T-helper 2 cell treated with Interferon-gamma antibody and Interleukin-4, amounts not matched to agents 100 ng/mL and 5 ng/mL, for 36 hours (primary cell): ENCODE measurements at places on chromosomes 3 and 15. TPM values are rescaled to one million over a fixed set of nuclear protein-coding genes. Genes with fewer than 3 reads are reported as not detected.

Gene SLC25A36
- total RNA-seq: 35.2 and 36.1 TPM in 2 replicates

Gene SLC38A3
- total RNA-seq: not detected in 2 replicates

Gene DNAJC19
- total RNA-seq: 39.3 and 45.0 TPM in 2 replicates

Gene PIF1
- 35.8 and 36.7 TPM in 2 replicates for total RNA-seq

Gene NPAP1
- not detected in 2 replicates for total RNA-seq

Gene MBNL1
- 367 and 396 TPM in 2 replicates for total RNA-seq

Gene COPS2
- total RNA-seq: 65.6 and 67.1 TPM in 2 replicates

Gene TTLL3
- total RNA-seq: 66.6 and 71.2 TPM in 2 replicates

Gene DHFR2
- 8.9 and 10.7 TPM in 2 replicates for total RNA-seq

Gene GRIP2
- total RNA-seq: not detected in 2 replicates

Gene COPG1
- total RNA-seq: 179 and 191 TPM in 2 replicates

Gene C3orf85
- not detected in 2 replicates for total RNA-seq

Gene SCAMP5
- total RNA-seq: 0.80 and 0.86 TPM in 2 replicates

Gene MYZAP
- 0.14 and 0.27 TPM in 2 replicates for total RNA-seq

Gene RASGRP1
- 115 and 116 TPM in 2 replicates for total RNA-seq

Gene CSPG4
- total RNA-seq: not detected in 2 replicates

Gene SLC15A2
- 10.8 and 11.3 TPM in 2 replicates for total RNA-seq

Gene TRAT1
- 99.2 and 102 TPM in 2 replicates for total RNA-seq

Gene ADGRG7
- not detected in 2 replicates for total RNA-seq

Gene GCNT3
- not detected in 2 replicates for total RNA-seq

Gene GP5
- 1.0 and 1.1 TPM in 2 replicates for total RNA-seq

Gene OR5H1
- total RNA-seq: not detected in 2 replicates

Gene CLDN18
- not detected in 2 replicates for total RNA-seq

Gene RSL24D1
- total RNA-seq: 64.3 and 66.2 TPM in 2 replicates

Gene SLCO2A1
- total RNA-seq: not detected in 2 replicates

Gene RHOV
- total RNA-seq: 0.09 and 0.11 TPM in 2 replicates

Gene CLASP2
- 53.6 and 54.3 TPM in 2 replicates for total RNA-seq

Gene IQCF5
- total RNA-seq: not detected in 2 replicates

Gene TGM4
- total RNA-seq: not detected in 2 replicates

Gene GPR149
- not detected in 2 replicates for total RNA-seq

Gene TMC3
- not detected in 2 replicates for total RNA-seq

Gene CFAP44
- 4.4 and 4.8 TPM in 2 replicates for total RNA-seq

Gene GOLGA8Q
- total RNA-seq: 3.0 and 8.8 TPM in 2 replicates

Gene CCR9
- total RNA-seq: not detected in 2 replicates

Gene CNBP
- total RNA-seq: 328 and 338 TPM in 2 replicates

Gene CCNB2
- total RNA-seq: 70.5 and 75.7 TPM in 2 replicates

Gene GOLGA6L10
- total RNA-seq: 0.32 and 0.84 TPM in 2 replicates

Gene ITIH1
- total RNA-seq: not detected in 2 replicates

Gene ATP2B2
- not detected in 2 replicates for total RNA-seq

Gene TNNC1
- 0.23 and 0.27 TPM in 2 replicates for total RNA-seq

Gene GASK1A
- 0.09 TPM in 1 of 2 replicates, not detected in the other for total RNA-seq

Gene CYP19A1
- total RNA-seq: 0.75 and 1.1 TPM in 2 replicates

Gene ATP10A
- 55.7 and 60.2 TPM in 2 replicates for total RNA-seq

Gene OXTR
- total RNA-seq: 1.2 and 1.4 TPM in 2 replicates

Gene GHRL
- 0.48 and 0.55 TPM in 2 replicates for total RNA-seq

Gene RBM5
- 176 and 185 TPM in 2 replicates for total RNA-seq

Gene ROBO2
- total RNA-seq: not detected in 2 replicates

Gene DZIP1L
- total RNA-seq: not detected in 2 replicates

Gene ANKRD34C
- total RNA-seq: not detected in 2 replicates

Gene SLC28A1
- total RNA-seq: not detected in 2 replicates

Gene SAMMSON
- not detected in 2 replicates for total RNA-seq

Gene EOMES
- 4.8 and 5.1 TPM in 2 replicates for total RNA-seq

Gene GPR62
- not detected in 2 replicates for total RNA-seq

Gene GOLGA6B
- total RNA-seq: not detected in 2 replicates

Gene MUC13
- total RNA-seq: not detected in 2 replicates
